ENCODE measurements at places on chromosomes 16 and 17. TPM values are rescaled to one million over a fixed set of nuclear protein-coding genes. Genes with fewer than 3 reads are reported as not detected.

CA4 gene
- total RNA-seq = not detected

ZFP3 gene
- total RNA-seq = 0.54 TPM

HSD17B2 gene
- total RNA-seq = 0.18 TPM

MRTFB gene
- total RNA-seq = 5.4 TPM

CMTM2 gene
- not detected for total RNA-seq

CLEC18A gene
- total RNA-seq = under 0.01 TPM

SLC43A2 gene
- total RNA-seq = 3.8 TPM

FNDC8 gene
- total RNA-seq = not detected

ZNF19 gene
- 2.9 TPM for total RNA-seq

CCDC78 gene
- total RNA-seq = 0.56 TPM

BORCS6 gene
- 3.1 TPM for total RNA-seq

CDRT15L2 gene
- total RNA-seq = not detected

GH2 gene
- total RNA-seq = not detected

CD300H gene
- total RNA-seq = not detected

MPP2 gene
- 3.2 TPM for total RNA-seq

CREBBP gene
- total RNA-seq = 8.3 TPM

CDT1 gene
- total RNA-seq = 4.7 TPM

MILR1 gene
- total RNA-seq = 0.56 TPM

AGRP gene
- total RNA-seq = not detected

TBX6 gene
- total RNA-seq = not detected

COTL1 gene
- 166 TPM for total RNA-seq

GLOD4 gene
- total RNA-seq = 41.1 TPM

CIITA gene
- total RNA-seq = not detected

VMP1 gene
- 272 TPM for total RNA-seq

HOXB5 gene
- total RNA-seq = 0.54 TPM

TP53TG3F gene
- not detected for total RNA-seq

KRTAP1-5 gene
- 34.8 TPM for total RNA-seq

GAS7 gene
- total RNA-seq = 5.0 TPM

STAT5B gene
- total RNA-seq = 24.4 TPM

SOX8 gene
- total RNA-seq = under 0.01 TPM

PIK3R6 gene
- total RNA-seq = not detected
